Activated CD8-positive, alpha-beta memory T cell treated with anti-CD3 and anti-CD28 coated beads for 1 hour (primary cell): ENCODE measurements at places on chromosomes 2 and 18.

DNA sequence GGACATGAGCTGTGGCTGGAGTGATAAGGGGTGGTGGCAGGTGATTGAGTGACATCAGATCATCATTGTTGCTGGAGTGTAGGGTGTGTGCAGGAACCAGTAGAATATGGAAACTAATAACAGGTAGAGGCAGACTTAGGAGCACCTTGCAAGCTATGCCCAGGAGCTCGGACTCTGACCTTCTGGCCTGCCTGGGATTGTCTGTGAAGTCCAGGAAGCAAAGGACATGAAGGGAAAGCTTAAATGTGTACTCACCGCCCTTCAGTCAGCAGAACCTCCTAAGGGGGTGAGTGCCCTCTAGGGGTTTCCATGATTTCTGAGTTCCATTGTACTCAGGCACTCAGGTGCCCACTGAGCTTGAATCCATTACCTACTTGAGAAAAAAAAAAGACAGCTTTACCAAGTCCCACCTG, 104.2 kb downstream of the CRIM1 start:
- no peak for DNase-seq

GRCh38 chr18:66013969-66014368, 263.2 kb downstream of the CDH7 start:
- no peak for DNase-seq

- DNase-seq: no peak
Observed at GRCh38 chr18:49869354-49869753, 56.0 kb upstream of the ACAA2 start.

- no peak for DNase-seq
Observed at GRCh38 chr2:33929467-33929866, 330.4 kb upstream of the FAM98A start.

DNA sequence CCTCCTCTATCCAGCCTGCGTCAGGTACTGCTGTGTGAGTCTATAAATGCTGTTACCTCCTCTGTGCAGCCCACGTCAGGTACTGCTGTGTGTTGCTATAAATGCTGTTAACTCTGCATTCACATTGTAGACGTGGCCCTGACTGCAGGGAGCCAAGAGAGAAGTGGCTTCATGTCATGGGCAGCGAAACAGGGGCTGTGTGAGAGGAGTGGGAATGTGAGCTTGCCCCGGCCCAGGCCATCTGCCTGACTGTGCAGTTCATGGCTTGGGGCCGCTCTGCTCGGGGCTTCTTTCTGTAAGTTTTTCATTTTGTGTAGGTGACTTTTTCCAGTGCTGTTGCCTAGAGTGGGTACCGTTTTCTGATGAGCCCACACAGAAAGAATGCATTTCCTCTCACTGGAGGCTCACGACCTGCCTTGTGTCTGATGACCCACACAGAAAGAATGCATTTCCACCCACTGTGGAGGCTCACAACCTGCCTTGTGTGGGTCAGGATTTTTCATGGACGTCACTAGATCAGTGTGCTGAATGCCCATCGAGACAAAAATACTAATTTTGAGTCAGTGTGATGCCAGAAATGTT, 104.5 kb downstream of the SNTG2 start:
- DNase-seq: no peak

- no peak for DNase-seq
Observed at GRCh38 chr18:55634545-55634944, 46.6 kb upstream of the TCF4 start.

- DNase-seq: no peak
Observed at GRCh38 chr2:74792282-74792681, 41.6 kb upstream of the HK2 start.

DNA sequence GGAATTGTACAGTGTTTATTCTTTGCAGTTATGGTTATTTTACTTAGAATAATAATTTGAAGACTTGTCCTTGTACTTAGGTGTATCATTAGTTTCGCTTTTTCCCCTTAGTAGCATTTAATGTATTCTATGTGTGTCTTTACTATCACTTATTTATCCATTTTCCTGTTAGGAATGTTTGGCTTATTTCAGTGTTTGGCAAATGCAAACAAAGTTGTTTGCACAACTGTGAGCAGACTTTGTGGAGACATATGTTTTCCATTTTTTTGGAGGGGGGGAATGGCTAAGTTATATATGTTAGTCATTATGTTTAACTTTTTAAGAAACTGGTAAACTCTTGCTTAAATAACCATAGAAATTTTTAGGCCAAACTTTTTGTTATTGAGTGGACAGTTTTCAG, 447.7 kb downstream of the SOX11 start:
- no peak for DNase-seq

DNA sequence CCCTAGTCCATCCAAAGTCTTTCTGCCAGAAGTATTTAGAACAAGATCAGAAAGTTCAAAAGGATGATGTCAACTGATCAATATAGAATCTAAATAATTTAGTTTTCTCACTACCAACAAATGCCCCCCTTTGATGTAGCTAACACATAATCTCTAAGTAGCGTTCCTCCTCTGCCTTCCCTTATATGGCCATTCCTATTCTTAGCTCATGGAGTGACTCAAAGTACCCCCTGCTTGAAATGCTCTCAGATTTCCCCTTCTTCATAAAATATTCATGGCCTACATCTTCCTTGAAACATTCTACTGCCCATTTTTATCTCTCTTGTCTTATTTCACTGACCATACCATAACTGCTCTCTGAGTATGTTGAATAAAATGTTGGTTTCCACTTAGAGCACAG, 151.5 kb downstream of the UPP2 start:
- DNase-seq: no peak

GRCh38 chr2:123073371-123073770, 951.7 kb upstream of the CNTNAP5 start:
- DNase-seq: no peak

- no peak for DNase-seq
Observed at GRCh38 chr18:41842886-41843285, 112.1 kb upstream of the PIK3C3 start.

- DNase-seq: no peak
Observed at GRCh38 chr2:192011196-192011595, 164.3 kb upstream of the CAVIN2 start.

GRCh38 chr2:158934170-158934569, 34.3 kb upstream of the TANC1 start:
- DNase-seq: no peak

DNA sequence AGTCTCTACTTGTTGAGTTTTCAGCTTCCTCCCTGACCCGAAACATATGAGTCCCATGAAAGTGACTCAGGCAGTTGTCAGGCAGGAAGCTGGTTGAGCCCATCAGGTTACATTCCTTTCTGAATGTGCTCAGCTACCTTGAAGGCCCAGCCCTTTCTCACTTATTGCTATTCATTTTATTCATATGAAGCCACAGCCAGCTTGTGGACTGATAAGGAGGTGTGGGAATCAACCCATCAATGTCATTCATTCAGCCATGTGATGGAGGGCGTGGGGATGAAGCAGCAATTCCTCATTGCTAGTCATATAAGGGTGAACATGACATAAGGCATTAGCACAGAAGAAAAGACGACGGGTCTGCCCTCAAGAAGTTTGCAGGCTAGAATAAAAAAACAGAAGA, 5.3 kb upstream of the VPS4B start:
- DNase-seq: no peak

DNA sequence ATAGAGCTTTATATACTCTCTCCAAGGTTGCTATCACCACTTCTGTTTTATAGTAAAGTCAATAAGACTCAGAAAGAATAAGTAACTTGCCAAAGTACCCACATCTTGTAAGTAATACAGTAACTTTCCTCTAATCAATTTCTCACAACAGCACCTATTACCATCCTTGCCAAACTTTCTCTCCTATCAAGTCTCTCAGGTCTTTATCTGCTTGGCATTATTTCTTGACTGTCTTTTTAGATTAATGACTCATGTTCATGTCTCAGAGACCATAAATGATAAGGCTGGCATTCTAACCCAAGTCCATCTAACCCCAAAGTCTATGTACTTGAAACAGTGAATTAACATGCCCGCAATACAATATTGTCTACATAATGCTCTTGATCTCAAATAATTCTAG, 618.0 kb upstream of the ZEB2 start:
- DNase-seq: no peak

DNA sequence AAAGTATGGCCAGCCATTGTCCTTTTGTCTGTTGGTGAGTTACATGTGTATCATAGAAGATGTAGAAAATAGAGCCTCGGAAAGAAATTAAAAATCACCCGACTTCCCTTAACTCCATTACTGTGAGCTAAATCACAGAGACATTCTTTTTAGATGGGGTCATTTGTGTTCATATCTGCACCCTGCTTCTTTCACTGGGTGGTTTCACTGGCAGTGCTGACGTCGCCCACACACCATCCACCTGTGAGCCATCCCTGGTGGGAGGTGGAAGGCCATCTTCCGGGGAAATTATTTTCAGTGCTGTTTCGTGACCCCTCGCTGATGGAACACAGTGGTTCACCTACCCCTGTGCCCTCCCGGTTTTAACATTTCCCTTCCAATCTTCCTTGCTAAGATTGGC, 21.2 kb downstream of the SH3BP4 start:
- DNase-seq: no peak

- DNase-seq: no peak
Observed at GRCh38 chr2:173192071-173192470, 116.4 kb downstream of the MAP3K20 start.

DNA sequence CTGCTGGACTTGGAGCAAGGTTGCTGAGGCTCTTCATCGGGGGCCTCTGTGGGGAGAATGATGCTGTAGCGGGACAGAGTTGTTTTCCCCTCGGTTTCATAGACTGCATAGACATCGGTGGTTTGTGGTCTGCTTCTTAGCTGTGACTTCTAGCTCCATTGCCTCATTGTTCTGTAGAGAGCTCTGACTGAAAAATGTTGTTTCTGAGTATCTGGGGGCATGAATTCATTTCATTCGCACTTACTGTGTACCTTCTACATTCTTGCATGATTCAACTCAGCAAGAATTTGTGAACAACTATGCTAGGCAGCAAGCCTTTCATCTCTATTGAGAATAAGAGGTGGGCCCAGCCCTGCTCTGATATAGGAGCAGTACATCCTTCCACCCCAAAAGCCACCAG, 406.8 kb downstream of the NBAS start:
- DNase-seq: no peak

DNA sequence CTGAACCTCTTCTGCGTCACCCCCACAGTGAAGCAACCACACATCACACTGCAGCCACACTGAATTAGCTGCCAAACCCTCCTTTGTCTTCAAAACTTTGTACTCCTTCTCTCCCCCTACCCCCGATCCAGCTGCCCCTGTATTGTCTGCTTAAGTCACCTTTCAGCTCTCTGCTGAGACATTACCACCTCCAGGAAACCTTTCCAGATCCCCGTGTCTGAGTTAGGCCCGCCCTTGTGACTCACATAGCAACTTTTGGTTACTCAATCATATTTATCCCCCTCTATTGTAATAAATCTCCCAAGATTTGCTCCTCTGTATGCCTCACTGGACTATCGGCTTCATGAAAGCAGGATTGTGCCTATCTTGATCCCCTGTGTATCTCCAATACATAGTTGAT, 82.8 kb upstream of the CDCA7 start:
- no peak for DNase-seq

GRCh38 chr2:232328032-232328422, 50.5 kb upstream of the ALPP start:
- DNase-seq: no peak

GRCh38 chr2:160418398-160418765, 75.2 kb downstream of the RBMS1 start:
- no peak for DNase-seq

- DNase-seq: no peak
Observed at GRCh38 chr18:80176334-80177073, 67.4 kb downstream of the ADNP2 start.

GRCh38 chr2:220040346-220040745, 412.9 kb downstream of the SLC4A3 start:
- DNase-seq: no peak

DNA sequence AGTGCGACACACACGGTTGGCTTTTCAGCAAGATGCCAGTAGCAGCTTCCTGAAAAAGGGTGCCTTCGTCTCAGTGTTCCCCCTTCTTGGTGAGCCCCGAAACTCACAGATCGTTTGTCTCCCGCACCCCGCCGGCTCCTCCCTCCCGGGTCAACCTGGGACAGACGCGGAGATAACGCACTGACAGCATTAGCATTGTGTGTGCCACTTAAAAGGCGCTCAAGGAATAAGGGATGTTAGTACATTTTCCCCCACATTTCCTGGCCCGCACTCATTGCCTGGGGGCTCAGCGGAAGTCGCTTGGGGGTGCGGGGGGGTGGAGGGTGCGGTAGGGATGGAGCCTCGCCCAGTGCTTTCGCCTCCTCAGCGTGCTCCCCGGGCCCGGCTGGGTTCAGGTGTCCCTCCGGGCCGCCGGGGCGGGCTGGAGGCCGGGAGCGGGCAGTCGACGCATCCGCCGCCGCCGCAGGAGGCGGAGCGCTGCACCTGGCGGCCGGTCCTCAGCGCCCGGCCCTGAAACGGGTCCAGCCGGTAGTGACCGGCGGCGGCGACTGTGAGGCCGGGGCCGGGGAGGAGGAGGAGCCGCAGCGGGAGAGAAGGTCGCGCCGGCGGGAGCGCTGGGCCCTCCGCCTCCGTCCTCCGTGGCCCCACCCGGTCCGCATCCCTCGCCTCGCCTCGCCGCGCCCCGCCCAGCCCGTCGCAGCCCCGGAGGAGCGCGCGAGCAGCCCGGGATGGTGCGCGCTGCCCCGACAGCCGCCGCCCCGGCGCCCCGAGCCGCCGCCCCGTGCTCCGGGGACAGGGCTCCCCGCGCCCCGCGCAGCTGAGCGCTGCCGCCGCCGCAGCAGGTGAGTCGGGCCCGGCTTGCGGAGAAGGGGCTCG, at the start of gene MFSD6:
Gene MFSD6 (plus strand): TSS at position 694 of the 876 bp plus-strand sequence. CDS start 27,675 bp downstream, outside the sequence.
- DNase-seq: peak; percentile 44

- DNase-seq: no peak
Observed at GRCh38 chr2:170298861-170299429, 121.0 kb downstream of the MYO3B start.

DNA sequence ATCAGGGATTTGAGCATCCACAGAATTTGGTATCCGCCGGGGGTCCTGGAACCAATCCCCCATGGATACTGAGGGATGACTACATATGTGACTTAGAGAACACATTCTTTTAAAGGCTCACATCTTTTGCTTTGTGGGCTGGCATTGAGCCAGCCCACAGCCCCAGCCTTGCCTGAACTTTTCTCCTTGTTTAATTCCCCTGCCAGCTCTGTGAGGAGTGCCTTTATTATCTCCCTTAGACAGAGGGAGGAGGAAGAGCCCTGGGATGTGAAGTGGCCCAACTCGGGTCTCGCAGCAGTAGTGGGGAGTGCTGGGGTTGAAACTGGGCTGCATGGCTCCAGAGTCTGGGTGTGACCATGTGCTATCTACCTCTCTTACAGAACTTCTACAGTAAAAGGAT, 7.6 kb downstream of the TTC39C start:
- no peak for DNase-seq

DNA sequence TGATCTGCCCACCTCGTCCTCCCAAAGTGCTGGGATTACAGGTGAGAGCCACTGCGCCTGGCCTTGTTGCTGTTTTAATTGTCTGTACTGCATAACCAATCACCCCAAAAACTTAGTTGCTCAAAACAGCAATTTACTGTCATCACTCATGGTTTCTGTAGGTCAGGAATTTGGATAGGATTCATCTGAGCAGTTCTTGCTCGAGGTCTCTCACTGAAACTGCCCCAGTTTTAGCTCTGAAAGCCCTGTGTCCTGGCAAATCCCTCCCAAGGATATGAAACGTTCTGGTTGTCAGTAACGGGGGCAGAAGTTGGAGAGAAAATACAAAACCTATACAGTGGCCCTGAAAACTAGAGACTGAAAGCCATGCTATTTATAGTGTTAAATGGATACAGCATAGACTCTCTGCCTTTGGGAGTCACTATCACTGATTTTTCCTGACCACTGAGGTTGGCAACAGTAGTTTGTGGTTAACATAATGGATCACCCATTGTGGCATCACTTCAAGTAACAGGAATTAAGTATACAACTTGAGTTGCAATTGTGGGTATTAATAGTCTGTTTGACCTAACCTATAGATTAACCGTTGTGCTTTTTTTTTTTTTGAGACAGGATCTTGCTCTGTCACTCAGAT, 27.2 kb upstream of the ERICH2 start:
- DNase-seq: no peak
